ENCODE measurements at places on chromosomes 6 and 20.
A peak's percentile ranks its signal among the peaks of the same experiment; 100 is the strongest.

DNA sequence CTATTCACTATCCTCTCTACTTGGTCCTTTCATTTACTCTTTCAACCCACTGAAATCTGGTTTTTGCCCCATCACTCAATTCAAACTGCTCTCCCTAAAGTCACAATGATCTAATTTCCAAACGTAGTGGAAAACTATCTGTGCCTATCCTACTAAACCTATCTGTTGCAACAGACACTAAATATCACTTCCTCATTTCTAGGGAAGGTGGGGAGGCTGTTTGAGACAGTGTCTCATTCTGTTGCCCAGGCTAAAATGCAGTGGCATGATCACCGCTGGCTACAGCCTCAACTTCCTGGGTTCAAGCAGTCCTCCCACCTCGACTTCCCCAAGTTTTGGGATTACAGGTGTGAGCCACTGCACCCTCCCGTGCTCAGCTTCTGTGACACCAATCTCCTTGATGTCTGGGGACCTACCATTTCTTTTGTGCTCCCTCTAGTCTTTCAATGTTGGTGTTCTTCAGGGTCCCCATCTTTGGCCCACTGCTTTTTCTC is 8.8 kb downstream of the RANBP9 start:
- DNase-seq: no peak

- peak; percentile 15 for DNase-seq
Observed at GRCh38 chr6:45677381-45678284, 299.9 kb upstream of the SUPT3H start.

GRCh38 chr6:52877168-52877567 is 32.3 kb downstream of the GSTA3 start:
- DNase-seq: no peak

DNA sequence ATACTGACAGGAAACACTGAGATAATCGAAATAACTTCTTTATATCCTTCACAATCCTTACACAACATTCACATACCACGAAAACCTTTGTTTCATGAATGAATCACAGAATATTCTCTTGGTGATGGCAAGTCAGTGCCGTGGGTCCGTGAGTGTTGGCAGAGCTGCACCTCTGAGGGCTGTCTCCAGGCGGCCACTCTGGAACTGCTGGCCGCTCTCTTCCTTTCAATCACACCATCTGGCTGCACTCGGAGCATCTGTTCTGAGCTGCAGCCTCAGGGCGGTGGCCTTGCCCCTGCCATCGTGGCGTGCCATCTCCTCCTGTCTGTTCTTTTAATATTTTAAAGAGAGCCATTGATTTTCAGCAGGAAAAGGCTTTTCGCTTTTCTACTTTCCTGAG is 129.4 kb upstream of the AFDN start:
- no peak for DNase-seq

- no peak for DNase-seq
Observed at GRCh38 chr20:38117635-38118034, 47.4 kb downstream of the TGM2 start.

DNA sequence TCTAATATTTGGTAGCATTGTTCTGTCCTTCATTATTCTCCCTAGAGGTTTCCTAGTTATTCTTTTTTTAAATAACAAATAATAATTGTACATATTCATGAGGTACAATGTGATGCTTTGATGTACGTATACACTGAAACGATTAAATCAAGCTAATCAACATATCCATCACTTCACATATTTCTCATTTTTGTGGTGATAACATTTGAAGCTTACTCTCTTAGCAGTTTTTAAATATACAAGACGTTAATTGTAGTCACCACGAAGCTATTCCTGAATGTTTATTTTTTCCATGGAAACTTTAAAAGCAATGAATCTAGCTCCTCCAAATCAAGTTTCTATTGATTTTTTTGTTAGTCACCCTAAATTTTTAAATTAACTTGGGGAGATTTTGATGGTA is 116.5 kb upstream of the PRND start:
- DNase-seq: no peak

DNA sequence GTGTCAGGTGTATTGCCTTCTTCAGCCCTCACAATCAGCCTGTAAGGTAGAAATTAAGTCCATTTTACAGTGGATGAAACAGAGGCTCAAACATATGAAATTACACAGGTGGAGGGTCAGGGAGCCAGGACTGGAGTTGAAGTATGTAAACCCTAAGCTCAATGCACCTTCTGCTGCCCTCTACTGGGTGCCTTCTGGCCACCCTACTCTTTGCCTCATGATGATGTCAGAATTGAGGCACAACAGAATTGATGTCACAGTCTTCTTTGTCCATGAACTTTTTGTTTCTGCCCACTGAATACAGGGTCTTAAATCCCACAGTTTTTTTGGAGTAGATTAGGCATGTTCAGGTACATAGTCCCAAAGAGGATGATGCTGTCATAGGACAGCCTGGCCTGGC is 400.8 kb upstream of the CHD6 start:
- no peak for DNase-seq

DNA sequence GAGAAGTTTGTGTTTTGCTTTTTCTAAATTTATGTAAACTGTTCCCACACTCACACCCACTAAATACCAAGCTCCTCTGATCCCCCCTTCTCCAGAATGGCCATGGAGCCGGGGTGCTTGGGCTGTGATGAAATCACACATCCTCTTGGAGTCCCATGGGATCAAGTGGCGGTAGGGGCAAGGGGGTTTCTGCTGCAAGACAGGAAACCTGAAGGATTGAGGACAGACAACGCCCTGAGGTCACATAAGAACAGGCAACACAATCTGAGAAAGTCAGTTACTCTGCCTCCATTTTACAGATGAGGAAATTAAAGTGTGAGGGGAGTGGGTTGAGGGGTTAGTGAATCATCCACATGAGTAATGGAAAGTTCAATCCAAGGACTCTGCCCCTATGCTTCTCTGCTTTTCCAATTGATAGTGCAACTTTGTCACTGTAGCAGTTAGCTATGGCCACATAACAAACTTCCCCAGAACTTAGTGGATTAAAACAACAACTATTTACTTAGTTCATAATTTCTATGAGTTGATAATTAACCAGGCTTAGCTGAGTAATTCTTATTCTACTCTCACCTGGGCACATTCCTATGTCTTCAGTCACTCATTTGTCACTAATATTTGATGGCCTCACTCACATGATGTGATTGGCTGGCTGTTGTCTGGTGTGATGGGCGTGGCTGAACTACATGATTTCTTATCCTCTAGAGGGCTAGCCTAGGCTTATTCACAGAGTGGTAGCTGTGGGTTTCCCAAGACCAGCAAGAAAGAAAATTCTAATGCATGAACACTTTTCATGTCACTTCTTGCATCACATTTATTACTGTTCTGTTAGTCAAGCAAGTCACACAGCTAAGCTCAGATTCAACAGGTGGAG is 311.1 kb upstream of the RNF24 start:
- DNase-seq: no peak

GRCh38 chr20:33909331-33909921 is 84.3 kb upstream of the RALY start:
- DNase-seq: no peak

All from activated T-helper 1 cell treated with anti-CD3 and anti-CD28 coated beads, Interleukin-2, amount 50 U/mL, for 16 hours (primary cell).